ENCODE measurements at places on chromosomes 1 and 21. TPM values are rescaled to one million over a fixed set of nuclear protein-coding genes. Genes with fewer than 3 reads are reported as not detected.

- no peak for DNase-seq
Measured at GRCh38 chr1:115299266-115299665, 38.8 kb downstream of the NGF start.

DNA sequence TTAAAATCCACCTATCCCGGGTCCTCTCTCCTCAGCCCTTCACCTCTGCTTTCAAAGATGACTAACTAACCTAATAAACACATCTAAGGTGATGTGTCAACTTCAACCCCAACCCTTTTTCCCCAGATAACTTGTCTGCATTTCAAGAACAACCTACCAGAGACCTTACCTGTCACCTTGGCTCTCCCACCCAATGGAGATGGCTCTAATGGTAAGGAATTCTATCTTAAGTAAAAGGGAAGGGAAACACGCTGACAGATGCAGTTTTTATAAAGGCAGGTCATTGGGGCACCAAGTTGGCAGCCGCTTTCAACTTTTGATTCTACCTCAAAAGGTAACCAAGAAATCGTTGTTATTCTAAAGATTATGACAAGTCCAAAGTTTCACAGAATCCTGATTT, 37.6 kb downstream of the MRPL39 start:
- no peak for DNase-seq

GRCh38 chr1:3899754-3900149, 320 bp downstream of the C1orf174 start:
- no peak for DNase-seq

GRCh38 chr1:72601035-72601674, 318.8 kb upstream of the NEGR1 start:
- no peak for DNase-seq

- no peak for DNase-seq
Measured at GRCh38 chr1:40740039-40740996, 43.3 kb upstream of the KCNQ4 start.

DNA sequence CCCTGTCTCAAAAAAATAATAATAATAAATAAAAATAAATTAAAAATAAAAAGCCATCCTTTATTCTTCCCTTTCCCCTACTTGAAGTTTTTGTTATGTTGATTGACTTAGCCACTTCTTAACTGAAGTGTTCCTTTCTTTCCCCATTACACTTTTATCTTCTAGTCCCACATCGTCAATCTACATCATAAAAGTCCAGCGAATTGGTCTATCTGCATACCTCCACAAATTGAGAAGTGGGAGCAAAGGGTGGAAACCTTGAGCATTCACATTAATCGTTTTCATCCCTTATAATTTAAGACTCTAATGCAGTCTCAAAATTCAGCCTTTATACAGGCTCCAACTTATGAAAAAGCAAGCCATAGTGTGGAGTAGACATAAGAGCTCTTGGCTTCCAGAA, 6.5 kb upstream of the ZYG11A start:
- DNase-seq: no peak

DNA sequence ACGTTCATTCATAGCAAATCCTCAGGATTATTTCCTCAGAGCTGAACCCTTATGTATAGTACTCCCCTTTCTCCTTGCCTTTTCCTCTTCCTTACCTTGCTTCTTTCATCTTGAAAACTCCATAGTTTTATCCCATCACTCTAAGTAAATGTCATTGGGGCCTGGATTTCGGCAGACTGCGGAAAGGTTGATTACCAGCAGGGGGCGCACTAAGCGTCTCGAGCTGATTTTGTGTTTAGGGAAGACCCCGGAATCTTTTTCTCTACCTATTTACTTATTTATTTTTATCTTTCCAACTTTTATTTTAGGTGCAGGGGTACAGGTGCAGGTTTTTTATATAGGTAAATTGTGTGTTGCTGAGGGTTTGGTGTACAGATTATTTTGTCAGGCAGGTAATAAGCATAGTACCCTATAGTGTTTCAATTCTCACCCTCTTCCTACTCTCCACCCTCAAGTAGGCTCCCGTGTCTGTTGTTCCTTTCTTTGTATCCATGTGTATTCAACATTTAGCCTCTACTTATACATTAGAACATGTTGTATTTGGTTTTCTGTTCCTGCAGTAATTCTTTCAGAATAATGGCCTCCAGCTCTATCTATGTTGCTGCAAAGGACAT, 11.4 kb upstream of the MTARC1 start:
- DNase-seq: peak; percentile 58

- peak; percentile 43 for DNase-seq
Measured at GRCh38 chr21:45228171-45228641, 59.5 kb downstream of the POFUT2 start.

GRCh38 chr1:41545996-41546832, 61.7 kb upstream of the EDN2 start:
- no peak for DNase-seq

DNA sequence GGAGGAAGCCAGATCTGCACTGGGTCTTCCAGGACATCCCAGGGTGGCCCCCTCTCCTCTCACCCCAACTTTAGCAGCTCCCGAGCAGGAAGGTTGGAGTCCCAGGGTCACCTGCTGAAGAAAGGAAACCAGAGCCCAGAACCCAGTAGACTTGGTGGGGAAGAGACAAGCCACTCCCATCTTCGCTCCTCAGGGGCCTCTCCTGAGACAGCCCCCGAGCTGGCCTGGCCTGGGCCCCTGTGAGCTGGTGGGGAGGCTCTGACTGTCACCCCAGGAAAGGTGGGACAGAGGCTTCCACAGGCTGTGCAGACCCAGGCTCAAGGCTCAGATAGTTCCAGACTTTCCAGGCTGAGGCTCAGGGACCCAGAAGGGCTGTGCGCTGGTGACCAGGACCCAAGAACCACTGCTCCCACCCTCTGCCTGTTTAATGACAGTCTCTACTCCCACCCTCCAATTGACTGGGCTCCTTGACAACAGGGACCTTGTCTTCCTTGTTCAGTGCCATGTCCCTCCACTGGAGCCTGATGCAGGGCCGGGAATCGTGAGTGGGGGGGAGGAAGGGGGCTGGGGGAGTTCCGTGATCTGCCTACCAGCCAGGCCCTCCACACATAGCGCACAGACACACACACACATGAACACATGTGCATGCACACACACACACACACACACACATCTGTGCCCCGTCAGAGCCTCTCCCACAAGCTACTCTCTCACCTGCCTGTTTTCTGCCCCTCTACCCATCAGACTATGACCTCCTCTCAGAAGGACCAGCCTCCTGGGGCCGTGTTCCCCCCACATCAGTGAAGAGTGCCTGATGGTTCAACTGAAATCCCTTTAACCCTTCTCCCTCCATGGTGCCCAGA, 401.2 kb downstream of the MATN1 start:
- DNase-seq: no peak

- DNase-seq: no peak
Measured at GRCh38 chr1:186865253-186865652, 36.5 kb downstream of the PLA2G4A start.

DNA sequence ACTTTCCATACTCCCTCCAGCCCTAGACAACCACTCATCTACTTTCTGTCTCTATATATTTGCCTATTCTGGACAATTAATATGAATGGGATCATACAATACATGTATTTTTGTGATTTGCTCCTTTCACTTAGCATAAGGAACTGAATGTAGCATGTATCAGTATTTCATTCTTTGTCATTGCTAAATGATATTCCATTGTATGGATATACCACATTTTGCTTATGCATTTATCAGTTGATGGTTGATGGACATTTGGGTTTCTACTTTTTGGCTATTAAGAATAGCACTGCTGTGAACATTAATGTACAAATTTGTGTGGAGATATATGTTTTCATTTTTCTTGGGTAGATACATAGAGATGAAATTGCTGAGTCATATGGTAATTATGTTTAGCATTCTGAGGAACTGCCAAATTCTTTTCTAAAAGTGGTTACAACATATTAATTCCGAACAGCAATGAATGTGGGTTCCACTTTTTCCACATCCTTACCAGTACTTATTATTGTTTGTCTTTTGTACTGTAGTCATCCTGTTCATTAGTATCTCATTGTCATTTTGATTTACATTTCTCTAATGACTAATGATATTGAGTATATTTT, 121.0 kb downstream of the LRRC40 start:
- no peak for DNase-seq

DNA sequence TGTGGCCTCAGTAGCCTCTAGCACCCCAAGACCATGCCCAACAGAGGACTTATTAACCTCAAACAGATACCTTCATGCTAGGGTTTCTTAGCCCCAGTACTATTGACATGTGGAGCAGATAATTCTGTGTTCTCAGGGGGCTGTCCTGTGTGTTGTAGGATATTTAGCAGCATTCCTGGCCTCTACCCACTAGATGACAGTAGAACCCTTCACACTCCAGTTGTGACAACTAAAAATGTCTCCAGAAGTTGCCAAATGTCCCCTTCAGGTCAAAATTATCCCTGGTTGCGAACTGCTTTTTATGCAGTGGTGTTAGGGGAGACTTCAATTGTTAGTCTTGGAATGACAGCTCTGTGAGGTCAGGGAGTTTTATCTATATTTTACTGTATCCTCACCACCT, 8.1 kb downstream of the KAZN start:
- DNase-seq: peak; percentile 63

DNA sequence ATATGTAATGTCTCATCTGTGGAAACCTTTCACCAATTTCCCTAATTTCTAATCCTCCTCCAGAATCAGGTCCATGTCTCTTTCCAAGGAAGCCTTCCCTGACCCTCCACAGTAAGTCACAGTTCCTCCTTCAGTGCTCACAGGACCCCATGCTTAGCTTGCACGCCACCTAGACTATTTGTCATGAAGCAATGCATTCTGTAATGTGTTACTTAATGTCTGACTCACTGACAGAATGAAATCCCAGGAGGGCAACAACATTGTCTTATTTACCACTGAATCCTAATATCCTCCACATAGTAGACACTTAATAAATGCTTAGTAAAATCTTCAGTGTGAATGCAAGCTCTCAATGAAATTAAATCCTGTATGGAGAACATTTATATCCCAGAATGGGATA, 245.9 kb upstream of the PLD5 start:
- DNase-seq: no peak

DNA sequence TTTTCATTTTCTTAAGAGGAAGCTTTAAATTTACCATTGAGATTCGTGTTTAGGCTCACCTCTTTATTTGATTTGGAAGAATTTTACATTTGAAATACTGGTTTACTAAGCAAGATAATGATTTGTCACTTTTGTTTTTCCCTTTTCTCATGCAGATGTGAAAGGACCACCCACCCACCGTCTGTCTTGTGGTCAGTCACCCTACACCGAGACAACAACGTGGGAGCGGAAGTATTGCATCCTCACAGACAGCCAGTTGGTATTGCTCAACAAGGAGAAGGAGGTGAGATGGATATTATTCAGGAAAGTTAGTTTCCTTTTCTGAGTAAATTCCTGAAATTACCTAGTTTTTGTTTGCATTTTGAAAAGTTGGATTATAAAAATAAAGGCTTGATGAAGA, 189.5 kb downstream of the RASAL2 start:
- DNase-seq: peak; percentile 52

- DNase-seq: no peak
Measured at GRCh38 chr21:42523941-42524340, 10.3 kb downstream of the SLC37A1 start.

DNA sequence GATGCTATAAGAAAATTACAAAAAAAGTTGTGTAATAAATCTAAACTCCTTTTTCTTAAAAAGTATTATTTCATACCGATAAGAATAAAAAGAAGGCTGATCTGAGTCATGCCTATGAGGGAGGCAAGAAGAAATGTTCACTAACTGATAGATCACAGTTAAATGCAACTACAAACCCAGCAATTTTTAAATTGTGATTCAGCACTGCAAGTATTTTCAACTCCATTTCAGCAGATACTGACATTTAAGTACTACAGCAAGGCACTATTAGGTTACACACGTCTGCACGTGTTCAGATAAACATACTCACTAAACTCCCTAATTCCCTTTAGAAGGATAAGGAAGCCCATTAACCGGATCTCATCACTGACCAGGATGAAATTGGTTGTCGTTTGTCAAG, 213.3 kb upstream of the ZRANB2 start:
- DNase-seq: no peak

- DNase-seq: no peak
Measured at GRCh38 chr1:107786203-107786845, 178.7 kb downstream of the VAV3 start.

- no peak for DNase-seq
Measured at GRCh38 chr1:203017692-203018091, 8.6 kb upstream of the PPFIA4 start.

CLDN17 gene
- total RNA-seq: not detected

SLAMF9 gene
- 17.9 TPM for total RNA-seq

Measured in SK-MEL-5 (cell line).